ENCODE measurements at places on chromosomes 6 and 20.

DNA sequence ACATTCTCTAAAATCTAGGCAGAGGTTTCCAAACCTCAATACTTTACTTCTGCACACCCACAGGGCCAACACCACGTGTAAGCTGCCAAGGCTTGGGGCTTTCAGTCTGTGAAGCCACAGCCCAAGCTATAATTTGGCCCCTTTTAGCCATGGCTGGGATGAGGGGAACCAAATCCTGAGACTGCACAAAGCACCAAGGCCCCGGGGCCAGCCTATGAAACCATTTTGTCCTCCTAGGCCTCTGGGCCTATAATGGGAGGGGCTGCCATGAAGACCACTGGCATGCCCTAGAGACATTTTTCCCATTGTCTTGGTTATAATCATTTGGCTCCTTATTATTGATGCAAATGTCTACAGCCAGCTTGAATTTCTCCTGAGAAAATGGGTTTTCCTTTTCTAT is 513.0 kb upstream of the ADGRB3 start:
- no peak for DNase-seq

DNA sequence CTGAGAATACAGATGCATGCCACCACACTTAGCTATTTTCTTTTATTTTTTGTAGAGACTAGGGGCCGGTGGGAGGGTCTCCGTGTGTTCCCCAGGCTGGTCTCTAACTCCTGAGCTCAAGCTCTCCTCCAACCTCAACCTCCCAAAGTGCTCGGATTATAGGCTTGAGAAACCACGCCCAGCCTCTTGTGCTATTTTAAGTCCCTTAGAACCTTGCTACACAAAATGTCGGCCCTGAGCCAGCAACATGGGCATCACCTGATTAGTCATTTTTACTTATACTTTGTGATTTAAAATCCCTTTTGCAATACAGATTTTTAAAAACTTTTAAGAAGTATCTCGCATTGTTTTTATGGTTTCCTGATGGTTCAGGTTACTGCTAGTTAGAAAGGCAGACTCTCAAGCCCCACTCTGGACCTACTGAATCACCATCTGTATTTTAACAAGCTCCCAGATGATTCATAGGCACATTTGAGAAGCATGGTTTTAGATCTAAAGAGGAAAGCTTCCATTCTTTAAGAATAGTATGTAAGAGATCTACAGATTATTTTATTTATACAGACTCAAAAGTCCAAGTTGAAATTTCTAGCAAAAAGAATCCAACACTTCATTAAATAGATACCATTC is 186.3 kb downstream of the PTPRT start:
- no peak for DNase-seq

GRCh38 chr6:161200610-161201370 is 73.1 kb downstream of the AGPAT4 start:
- no peak for DNase-seq

GRCh38 chr20:44038681-44039123 is 124.0 kb downstream of the TOX2 start:
- peak; percentile 48 for DNase-seq
